Occipital lobe (tissue), 3 donors: ENCODE measurements at places on chromosomes 1 and 21. TPM values are rescaled to one million over a fixed set of nuclear protein-coding genes. Genes with fewer than 3 reads are reported as not detected.

ZFP69 gene
- total RNA-seq: 15.1 TPM

BCL2L15 gene
- total RNA-seq: 1.4 TPM

ADCY10 gene
- total RNA-seq: 0.62 TPM

RORC gene
- total RNA-seq: 0.16 TPM

LEMD1 gene
- total RNA-seq: 6.9 TPM

SPRR5 gene
- not detected for total RNA-seq

TRAF3IP3 gene
- 0.47 TPM for total RNA-seq

HAO2 gene
- not detected for total RNA-seq

SEMA6C gene
- 18.6 TPM for total RNA-seq

CRP gene
- total RNA-seq: 0.31 TPM

ILDR2 gene
- 14.2 TPM for total RNA-seq

SAMD11 gene
- 0.16 TPM for total RNA-seq

NUDT4B gene
- 16.4 TPM for total RNA-seq

DMBX1 gene
- not detected for total RNA-seq

ATAD3C gene
- 0.62 TPM for total RNA-seq

PGM1 gene
- total RNA-seq: 20.6 TPM

SH2D2A gene
- not detected for total RNA-seq

NTMT2 gene
- not detected for total RNA-seq

GRCh38 chr21:40947713-40948112, 100.8 kb upstream of the DSCAM start:
- DNase-seq: no peak

GRCh38 chr1:154712166-154712810, 104.3 kb upstream of the ADAR start:
- DNase-seq: no peak

GRCh38 chr1:6554907-6555778, at the start of gene TAS1R1:
Gene TAS1R1 (plus strand): TSS chr1:6555307. CDS start chr1:6555374, 67 bp downstream.
- no peak for DNase-seq

DNA sequence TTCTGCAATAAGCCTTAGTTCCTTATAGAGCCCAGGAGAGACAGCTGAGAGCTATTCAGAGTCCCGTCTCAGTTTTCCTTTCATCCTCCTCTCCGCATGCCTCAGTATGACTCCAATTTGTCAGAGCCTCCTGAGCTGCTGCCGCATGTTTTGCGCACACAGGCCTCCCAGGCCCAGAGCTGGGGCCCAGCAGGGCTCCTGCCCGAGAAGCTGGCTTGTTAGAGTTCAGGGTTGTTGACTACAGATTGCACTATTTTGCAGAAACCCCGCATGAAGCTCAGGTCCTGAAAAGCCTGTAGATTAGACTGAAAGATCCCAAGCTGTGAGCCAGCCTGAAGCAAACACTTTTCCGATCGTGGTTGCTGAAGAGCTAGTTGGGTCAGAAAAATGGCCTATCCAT, 51.5 kb downstream of the IGSF5 start:
- no peak for DNase-seq

DNA sequence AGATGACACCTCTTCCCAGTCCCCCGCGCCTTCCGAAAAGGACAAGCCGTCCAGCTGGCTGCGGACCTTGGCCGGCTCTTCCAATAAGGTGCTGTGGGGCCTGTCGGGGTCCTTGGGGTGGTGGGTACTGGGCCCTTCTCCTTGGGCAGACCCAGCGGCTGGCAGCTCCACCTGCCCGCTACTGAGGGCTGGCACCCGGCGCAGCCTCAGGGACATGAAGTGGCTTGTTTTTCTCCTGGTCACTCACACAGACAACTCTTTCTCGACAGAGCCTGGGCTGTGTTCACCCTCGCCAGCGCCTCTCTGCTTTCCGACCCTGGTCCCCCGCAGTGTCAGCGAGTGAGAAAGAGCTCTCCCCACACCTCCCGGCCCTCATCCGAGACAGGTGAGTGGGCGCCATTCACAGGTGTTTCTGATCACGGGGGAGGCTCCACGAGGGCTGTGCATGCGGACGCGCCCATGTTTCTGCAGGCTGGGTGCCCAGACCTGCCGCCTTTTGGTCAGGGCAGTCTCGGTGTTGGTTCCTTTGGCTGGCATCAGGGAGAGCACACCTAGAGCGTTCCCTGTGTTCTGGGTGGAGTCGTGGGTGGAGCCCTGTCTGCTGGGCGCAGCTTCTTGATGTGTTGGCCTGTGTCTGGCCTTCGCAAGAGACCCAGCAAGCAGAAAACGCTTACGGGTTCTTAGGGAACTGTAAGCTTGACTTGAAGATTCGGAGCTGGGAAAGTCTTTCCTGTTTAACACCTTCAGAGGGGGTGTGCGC, 75.1 kb downstream of the SKI start:
- DNase-seq: no peak

GRCh38 chr1:70819785-70820184, 227.8 kb downstream of the PTGER3 start:
- no peak for DNase-seq

GRCh38 chr1:203197625-203198024, 11.1 kb upstream of the CHI3L1 start:
- no peak for DNase-seq

- no peak for DNase-seq
Observed at GRCh38 chr1:20830378-20830777, 43.3 kb upstream of the HP1BP3 start.

GRCh38 chr1:59516881-59517280, 220.0 kb downstream of the FGGY start:
- DNase-seq: no peak

DNA sequence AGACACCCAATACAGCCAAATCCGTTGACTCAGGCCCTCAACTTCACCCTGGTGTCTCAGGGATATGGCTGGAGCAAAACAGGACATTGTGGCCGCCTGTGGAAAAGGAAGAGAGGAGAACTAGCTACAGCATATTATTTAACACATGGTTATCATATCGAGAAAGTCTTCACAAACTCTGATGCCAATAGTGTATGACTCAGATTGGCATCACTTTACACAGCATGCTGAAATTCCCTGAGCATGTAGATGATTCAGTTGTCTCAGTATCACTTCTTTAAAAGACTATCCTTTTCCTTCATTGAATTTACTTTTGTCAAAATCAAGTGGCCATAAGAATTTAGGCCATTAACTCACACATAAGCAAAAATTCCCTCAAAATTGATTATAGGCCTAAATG, 20.1 kb downstream of the HSD3B2 start:
- no peak for DNase-seq

DNA sequence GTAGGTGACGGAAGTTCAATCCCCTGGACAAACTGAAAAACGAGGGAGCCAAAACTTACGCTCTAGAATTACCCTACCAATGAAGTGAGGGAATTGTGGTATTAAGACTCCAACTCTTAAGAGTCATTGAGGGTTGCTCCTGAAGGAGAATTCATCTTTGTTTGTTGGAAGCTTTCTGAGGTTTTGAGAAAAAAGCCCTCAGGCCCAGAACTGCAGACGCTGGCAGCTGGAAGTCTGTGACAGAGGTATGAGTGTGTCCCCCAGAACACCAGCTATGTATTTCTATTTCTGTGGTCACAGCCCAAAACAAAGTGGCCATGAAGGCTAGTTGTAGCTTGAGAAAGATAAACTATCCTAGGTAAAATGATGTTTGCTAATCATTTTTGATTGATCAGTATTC, 438.8 kb upstream of the B3GALT2 start:
- no peak for DNase-seq

GRCh38 chr1:30842697-30843354, 65.7 kb downstream of the SDC3 start:
- no peak for DNase-seq

- DNase-seq: no peak
Observed at GRCh38 chr1:30418939-30419720, 304.3 kb downstream of the MATN1 start.

- no peak for DNase-seq
Observed at GRCh38 chr1:245549996-245550719, 395.4 kb downstream of the KIF26B start.

GRCh38 chr1:174971902-174972301, 27.8 kb upstream of the CACYBP start:
- DNase-seq: no peak

DNA sequence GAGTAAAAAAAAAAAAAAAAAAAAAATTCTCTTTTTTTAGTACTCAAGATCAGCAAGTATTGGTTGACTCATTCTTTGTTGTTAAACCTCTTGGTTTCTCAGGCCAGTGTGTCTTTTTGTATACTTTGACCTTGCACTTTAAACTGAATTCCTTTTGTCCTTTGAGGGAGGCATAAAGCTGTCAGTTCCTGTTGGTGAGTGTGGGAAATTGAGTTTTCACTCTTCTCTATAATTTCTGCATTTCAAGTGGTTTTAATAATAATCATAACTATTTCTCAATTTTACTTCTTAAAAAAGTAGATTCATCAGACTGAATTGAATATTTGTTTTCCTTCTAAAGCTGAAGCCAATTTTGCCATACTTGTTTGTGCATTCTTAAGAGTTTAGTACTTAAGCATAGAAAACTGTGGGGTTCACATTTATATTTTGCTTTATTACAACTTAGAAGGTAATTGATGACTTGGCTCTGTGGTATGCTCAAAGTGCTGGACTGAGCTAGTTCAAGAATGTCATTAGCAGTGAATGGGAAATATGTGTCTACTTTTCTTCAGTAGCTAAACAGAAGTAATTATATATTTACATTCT, 43.4 kb downstream of the ITSN1 start:
- DNase-seq: no peak

GRCh38 chr1:58781541-58782177, 2.2 kb downstream of the JUN start:
- DNase-seq: no peak

DNA sequence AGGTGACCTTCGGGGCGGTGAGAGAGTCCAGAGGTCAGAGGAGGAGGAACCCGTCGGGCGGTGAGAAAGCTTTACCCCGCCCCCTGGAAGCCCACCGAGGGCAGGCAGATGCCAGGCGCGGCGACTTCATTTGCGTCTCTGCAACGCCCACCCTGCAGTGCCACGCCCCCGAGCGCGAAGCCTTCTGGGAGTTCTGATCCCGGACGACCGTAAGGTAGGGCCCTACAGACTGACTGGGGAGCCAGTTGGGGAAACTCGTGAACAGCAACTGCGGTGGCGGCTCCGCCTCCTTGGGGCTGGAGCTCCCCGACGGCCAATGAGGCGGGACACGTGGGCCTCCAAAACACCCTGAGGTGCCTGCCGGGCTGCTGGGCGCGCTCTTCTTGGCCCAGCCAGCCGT, 46.0 kb upstream of the EDARADD start:
- no peak for DNase-seq

GRCh38 chr1:73306899-73307555, 890.9 kb downstream of the LRRIQ3 start:
- no peak for DNase-seq

- no peak for DNase-seq
Observed at GRCh38 chr1:110540891-110541685, 22.1 kb upstream of the KCNA10 start.

DNA sequence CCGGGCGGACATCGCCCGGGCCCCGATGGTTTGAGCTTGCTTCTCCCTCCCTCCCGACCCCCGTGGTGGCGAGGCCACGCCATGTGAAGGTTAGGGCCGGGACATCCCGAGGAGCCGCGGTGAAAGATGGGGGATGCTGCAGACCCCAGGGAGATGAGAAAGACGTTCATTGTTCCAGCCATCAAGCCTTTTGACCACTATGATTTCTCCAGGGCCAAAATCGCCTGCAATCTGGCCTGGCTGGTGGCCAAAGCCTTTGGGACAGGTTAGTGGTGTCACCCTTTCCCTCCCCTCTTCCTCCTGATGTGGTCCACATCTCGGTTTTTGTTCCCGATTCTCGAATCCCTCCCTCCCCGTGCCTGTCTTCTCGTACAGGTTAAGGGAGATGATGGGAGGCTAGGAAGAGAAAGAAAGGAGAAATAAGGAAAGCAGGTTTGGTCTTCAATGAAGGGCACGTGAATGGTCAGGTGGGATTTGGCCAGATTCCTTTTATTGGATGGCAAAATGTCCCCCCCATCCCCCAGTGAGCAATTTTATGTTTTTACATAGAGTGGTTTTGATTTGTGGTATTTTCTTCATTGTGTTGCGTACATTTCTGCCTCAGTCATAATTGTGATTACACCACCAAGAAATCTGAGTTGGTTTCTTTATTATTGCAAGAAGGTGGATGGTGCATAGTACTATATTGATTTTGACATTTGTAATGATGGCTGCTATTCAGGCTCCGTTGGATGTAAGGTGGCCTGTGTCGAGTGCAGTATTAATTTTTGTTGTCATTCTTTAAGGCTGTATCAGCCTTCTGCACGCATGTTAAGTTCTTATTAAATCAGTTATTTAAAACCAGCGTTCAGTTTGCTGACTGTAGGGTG, 1.2 kb downstream of the CAMSAP2 start:
- no peak for DNase-seq

GRCh38 chr1:153312570-153313186, at the start of gene PGLYRP3:
Gene PGLYRP3 (minus strand): TSS chr1:153312952. CDS start chr1:153310665, 2,287 bp downstream.
- no peak for DNase-seq

- DNase-seq: no peak
Observed at GRCh38 chr1:201715351-201715750, 113.6 kb upstream of the IPO9 start.

DNA sequence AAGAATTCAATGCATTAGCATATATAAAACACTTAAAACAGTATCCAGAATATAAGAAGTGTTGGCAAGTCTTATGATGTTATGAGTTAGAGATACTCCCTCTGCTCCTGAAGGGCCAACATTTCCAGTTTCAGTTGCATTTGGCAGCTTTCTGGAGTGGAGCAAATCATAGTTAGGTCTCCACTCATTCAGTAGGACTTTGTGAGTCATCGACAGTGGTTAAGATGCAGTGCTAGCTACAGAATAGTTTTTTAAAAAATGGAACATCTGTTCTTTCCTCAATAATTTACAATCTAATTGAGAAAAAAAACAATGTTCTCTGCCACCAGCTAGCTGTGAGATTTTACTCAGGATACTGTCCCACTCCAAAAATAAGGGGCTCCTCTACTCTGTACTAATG, 389.1 kb downstream of the HLX start:
- no peak for DNase-seq

DNA sequence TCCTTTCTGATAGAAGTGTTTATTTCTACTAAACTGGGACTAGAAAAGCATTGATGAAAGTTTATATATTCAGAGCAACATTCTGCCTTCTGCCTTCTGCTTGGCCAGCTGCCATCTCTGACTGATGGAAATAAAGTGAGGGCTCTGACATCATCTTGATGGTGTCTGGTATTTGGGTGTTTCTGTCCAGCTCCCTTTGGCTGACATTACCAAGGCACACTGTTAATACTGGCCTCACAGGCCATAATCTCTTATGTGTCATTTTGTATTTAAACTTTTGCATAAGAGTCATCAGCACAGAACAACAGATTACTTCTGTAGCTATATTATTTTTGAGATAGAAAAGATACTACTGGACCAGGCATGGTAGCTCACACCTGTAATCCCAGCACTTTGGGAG, 216.9 kb downstream of the RYR2 start:
- no peak for DNase-seq

GRCh38 chr1:107776900-107777663, 187.9 kb downstream of the VAV3 start:
- DNase-seq: no peak
